ENCODE measurements at places on chromosomes 5 and 9. TPM values are rescaled to one million over a fixed set of nuclear protein-coding genes. Genes with fewer than 3 reads are reported as not detected.

DNA sequence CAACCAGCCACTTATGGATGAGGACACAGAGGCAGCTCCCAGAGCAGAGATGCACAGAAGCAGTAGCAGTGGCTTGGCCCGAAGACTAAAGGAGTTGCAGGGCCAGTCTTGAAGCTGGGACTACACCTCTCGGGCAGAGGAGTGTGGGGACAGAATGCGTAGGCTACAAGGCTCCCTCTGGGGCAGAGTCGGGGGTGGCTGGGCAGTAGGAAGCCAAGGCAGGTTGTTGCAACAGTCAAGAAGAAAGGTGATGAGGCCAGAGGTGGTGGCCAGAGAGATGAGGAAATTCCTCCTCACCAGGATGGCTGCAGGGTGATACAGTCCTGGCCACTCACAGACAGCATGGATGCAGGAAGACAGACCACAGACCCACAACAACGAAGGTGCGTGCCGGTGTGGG lies 4.9 kb upstream of the N4BP3 start:
- no peak for DNase-seq
- H3K27ac ChIP-seq: no peak overlapping the region

- H3K4me3 ChIP-seq: peak overlapping the region; percentile 33
- peaks cover 20% of the 10 kb centered on the region for H3K4me1 ChIP-seq
- H3K27ac ChIP-seq: peak overlapping the region; percentile 90
- no peaks in the 10 kb centered on the region for H3K27me3 ChIP-seq
- H3K36me3 ChIP-seq: peaks cover 4% of the 10 kb centered on the region
- no peak for DNase-seq
Observed at GRCh38 chr9:93126825-93127368, 7.2 kb downstream of the NINJ1 start.

DNA sequence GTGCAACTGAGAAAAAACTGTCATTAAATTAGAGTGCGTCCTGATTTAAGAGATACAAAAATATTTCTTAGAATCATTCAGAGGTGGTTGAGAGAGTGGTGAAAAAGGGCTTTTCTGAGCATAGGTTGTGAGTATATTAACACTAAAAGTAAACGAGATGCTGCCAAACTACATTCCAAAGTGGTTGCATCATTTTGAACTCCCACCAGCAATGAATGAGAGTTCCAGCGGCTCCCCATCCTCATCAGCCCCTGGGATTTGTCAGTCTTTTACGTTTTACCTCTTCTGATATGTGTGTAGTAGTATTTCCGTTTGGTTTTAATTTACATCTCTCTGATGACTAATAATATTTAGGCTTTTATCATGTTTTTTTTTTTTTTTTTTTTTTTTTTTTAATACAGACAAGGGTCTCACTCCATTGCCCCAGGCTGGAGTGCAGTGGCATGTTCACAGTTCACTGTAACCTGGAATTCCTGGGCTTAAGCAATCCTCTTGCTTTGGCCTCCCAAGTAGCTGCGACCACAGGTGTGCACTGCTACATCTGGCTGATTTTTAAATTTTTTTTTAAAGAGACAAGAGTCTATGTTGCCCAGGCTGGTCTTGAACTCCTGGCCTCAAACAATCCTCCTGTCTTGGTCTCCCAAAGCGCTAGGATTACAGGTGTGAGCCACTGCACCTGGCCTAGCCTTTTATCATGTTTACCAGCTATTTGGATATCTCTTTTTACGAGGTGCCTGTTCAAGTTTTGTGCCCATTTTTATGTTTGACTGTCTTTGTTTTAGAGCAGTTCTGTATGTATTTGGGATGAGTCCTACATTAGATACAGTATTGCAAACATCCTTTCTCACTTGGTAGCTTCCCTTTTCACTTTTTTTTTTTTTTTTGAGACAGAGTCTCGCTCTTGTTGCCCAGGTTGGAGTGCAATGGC lies 17.0 kb downstream of the PRRT1B start:
- peaks cover 5% of the 10 kb centered on the region for H3K4me1 ChIP-seq
- peak overlapping the region; percentile 19 for H3K27ac ChIP-seq
- peaks cover 3% of the 10 kb centered on the region for H3K36me3 ChIP-seq
- H3K27me3 ChIP-seq: no peaks in the 10 kb centered on the region
- H3K4me3 ChIP-seq: no peak overlapping the region

DNA sequence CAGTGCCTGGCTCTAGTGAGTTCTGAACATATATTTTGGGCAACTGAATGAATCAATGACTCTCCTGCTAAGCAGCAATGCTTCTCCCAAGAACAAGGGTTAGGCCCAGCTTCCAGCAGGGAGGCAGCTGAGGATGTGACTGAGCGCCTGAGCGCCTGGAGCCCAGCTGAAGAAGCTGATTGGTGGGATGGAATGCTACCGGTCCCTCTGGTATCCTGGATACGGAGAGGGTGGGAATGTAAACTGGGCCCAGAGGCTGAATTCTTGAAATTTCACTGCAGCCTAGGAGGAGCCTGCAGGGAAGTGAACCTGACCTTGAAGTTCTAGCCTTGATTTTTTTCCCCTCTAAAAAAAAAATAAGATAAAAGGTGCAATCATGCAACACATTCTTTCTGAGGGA lies 43.2 kb downstream of the WWC1 start:
- peak overlapping the region; percentile 93 for H3K27ac ChIP-seq
- no peaks in the 10 kb centered on the region for H3K27me3 ChIP-seq
- H3K36me3 ChIP-seq: no peaks in the 10 kb centered on the region
- DNase-seq: peak; percentile 71

GRCh38 chr9:89433826-89434225 lies 64.1 kb downstream of the SEMA4D start:
- H3K4me1 ChIP-seq: peaks cover 11% of the 10 kb centered on the region
- no peak overlapping the region for H3K27ac ChIP-seq
- no peak overlapping the region for H3K4me3 ChIP-seq
- DNase-seq: no peak

GRCh38 chr9:18338042-18338441 lies 135.9 kb upstream of the ADAMTSL1 start:
- DNase-seq: no peak
- no peak overlapping the region for H3K27ac ChIP-seq
- peaks cover 8% of the 10 kb centered on the region for H3K4me1 ChIP-seq

DNA sequence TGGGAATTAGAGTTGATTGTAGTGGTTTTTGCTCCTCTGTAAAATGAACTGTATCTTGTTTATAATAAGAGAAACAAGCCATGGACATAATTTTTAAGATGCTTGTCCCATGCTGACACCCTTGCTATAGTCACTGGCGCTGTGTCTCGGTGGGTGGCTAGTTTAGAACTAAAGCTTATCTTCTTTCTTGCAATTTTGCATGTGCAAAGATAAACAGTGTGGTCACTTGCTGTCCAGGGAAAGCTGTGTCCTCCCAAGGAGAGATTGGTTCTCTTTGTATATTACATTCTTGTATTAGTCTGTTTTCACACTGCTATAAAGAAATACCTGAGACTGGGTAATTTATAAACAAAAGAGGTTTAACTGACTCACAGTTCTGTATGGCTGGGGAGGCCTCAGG lies 143.8 kb downstream of the MELK start:
- no peak overlapping the region for H3K4me3 ChIP-seq
- DNase-seq: no peak
- no peaks in the 10 kb centered on the region for H3K36me3 ChIP-seq
- H3K27ac ChIP-seq: no peak overlapping the region

GRCh38 chr9:69834591-69835184 lies 14.1 kb downstream of the CFAP95 start:
- H3K4me3 ChIP-seq: no peak overlapping the region
- no peaks in the 10 kb centered on the region for H3K4me1 ChIP-seq
- peaks cover 4% of the 10 kb centered on the region for H3K27me3 ChIP-seq
- no peaks in the 10 kb centered on the region for H3K36me3 ChIP-seq
- DNase-seq: no peak

DNA sequence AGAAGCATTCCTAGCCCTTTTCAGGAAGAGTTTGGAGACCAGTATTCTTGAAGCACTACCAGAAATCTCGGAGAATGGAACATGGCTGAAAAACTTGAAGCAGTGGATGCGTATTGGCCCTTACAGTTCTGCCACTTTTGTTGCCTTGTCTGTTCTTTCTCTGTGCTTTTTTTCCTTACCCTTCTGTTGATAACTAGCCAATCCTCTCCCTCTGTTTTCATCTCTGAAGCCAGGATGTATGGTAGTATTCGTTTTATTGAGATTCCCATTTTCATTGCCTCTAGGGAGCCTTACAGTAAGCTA lies 564 bp upstream of the CCNH start:
- peak overlapping the region; percentile 96 for H3K27ac ChIP-seq
- H3K27me3 ChIP-seq: peaks cover 1% of the 10 kb centered on the region
- peak overlapping the region; percentile 88 for H3K4me3 ChIP-seq
- peaks cover 19% of the 10 kb centered on the region for H3K4me1 ChIP-seq
- H3K36me3 ChIP-seq: peaks cover 7% of the 10 kb centered on the region
- DNase-seq: no peak

- H3K4me1 ChIP-seq: no peaks in the 10 kb centered on the region
- no peak overlapping the region for H3K27ac ChIP-seq
- no peaks in the 10 kb centered on the region for H3K36me3 ChIP-seq
- H3K27me3 ChIP-seq: peaks cover 22% of the 10 kb centered on the region
Observed at GRCh38 chr5:75734913-75735789, 17.9 kb upstream of the POC5 start.

DNA sequence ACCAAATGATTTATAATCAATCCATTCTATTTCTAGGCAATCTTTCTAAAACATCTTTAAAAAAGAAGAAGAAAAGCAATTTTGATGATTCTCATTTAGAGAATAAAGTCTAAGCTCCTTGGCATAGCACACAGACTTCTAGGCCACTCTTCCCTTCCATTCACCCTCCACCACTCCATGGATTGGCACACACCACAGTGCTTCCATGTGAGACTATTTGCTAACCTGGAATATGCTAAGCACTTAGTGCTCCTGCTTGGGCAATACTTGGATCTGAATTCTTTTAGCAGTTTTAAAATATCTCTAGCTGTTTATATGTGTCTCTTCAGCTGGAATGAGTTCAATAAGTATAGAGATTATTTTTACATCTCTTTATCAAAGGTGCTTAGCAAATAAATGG lies 177.6 kb upstream of the FBXL7 start:
- H3K4me1 ChIP-seq: peaks cover 5% of the 10 kb centered on the region
- no peaks in the 10 kb centered on the region for H3K36me3 ChIP-seq
- no peak for DNase-seq
- H3K4me3 ChIP-seq: no peak overlapping the region
- peaks cover 2% of the 10 kb centered on the region for H3K27me3 ChIP-seq

The ZFP37 gene
- total RNA-seq: 8.2 TPM

The NIPAL4 gene
- total RNA-seq: 0.49 TPM

The LECT2 gene
- total RNA-seq: not detected

The DOCK2 gene
- total RNA-seq: 0.25 TPM

The ZNF618 gene
- 78.9 TPM for total RNA-seq

The IFNA1 gene
- not detected for total RNA-seq

The IL33 gene
- total RNA-seq: 4.7 TPM

The HBEGF gene
- 8.0 TPM for total RNA-seq

The BTNL8 gene
- not detected for total RNA-seq

The SLC6A19 gene
- total RNA-seq: not detected
